ENCODE measurements at places on chromosomes 6 and 20.

GRCh38 chr20:58306421-58307261 lies 2.9 kb upstream of the RAB22A start:
- peak; percentile 51 for DNase-seq

GRCh38 chr6:90135667-90136066 lies 161.0 kb downstream of the BACH2 start:
- no peak for DNase-seq

- DNase-seq: no peak
These were observed 930.6 kb downstream of the KIF16B start for GRCh38 chr20:15642676-15643075.

DNA sequence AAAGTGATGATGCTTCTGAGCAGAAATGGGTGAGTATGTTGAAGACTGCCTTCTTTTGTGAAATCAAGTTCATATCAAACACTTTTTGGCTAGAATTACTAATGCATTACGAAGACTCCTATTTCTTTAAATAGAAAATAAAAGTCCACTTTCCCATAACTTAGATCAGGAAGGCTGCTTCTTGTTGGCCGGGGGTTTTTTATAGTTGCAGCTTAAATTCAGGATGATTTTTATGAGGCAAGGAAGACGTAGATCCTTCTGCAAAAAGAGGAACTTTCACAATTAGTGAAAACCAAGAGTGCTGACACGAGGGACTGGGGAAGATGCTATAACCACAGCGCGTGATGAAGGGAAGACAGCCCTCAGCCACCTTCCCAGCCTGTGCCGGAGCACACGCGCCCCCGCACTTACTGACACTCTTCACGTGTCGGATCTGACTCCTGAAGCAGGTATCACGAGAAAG lies 206.1 kb upstream of the PRDM1 start:
- peak; percentile 40 for DNase-seq

GRCh38 chr20:8891039-8891438 lies 177.8 kb upstream of the PLCB4 start:
- no peak for DNase-seq

DNA sequence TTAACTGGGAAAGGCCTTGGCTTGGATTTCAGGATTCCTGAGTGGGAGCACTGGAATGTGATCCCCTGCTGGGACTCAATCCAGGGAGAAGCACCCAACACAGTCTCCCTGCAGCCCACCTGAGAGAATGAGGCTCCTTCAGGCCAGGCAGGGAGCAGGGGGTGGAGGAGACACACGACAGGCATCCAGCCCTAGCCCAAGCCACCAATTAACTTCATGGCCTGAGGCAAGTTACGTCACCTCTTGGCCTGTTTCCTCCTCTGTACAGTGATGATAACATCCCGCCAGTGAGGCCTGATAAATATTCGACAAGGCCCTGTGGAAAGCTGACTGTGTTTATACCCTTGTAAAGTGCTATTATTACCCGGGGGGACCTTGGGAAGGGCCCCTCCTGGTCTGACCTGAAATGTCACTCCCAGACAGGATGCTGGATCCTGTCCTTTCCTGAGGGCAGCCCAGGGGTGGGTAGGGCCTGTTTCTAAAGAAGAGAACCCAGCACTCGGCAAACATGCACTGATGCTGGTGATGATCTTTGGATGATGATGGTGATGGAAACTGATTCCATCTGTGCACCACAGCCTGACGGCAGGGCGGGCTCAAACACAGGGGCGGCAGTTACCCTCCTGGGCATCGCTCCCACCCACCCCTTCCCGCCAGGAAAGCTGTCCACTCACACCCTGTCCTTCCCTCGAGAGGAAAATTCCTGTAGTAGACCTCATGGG lies 12.4 kb downstream of the FRS3 start:
- DNase-seq: no peak

GRCh38 chr20:33679758-33680485 lies 5.7 kb upstream of the NECAB3 start:
- DNase-seq: no peak

DNA sequence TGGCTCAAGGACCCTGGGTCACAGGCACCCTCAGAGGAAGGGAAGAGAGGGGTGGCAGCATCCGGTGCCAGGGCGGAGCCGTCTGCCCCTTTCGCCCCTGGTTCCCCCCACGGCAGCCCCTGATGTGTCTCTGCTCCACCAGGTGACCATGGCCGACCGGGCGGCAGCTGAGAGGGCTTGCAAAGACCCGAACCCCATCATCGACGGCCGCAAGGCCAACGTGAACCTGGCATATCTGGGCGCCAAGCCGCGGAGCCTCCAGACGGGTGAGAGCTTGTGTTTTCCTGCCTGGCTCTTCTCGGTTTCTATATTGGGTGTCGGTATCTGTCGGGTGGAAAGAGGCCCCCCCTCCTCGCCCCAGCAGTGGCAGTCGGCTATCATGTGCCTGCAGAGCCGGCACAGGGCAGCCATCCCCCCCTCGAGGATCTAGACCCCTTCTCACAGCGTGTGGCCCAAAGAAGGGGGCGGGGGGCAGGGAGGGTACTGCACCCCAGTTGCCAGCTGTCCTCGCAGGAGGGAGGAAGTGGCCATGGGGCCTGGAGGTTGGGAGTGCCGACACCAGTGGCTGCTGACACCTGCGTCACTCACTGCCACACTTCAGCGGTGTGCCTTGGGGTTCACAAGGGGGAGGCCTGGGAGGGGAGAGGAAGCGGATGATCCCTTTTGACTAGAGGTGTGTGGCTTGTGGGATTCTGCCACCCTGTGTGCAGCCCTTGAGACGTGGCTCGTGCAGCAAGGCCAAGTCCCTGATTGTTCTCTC lies 1.5 kb downstream of the RBM38 start:
- peak; percentile 68 for DNase-seq

DNA sequence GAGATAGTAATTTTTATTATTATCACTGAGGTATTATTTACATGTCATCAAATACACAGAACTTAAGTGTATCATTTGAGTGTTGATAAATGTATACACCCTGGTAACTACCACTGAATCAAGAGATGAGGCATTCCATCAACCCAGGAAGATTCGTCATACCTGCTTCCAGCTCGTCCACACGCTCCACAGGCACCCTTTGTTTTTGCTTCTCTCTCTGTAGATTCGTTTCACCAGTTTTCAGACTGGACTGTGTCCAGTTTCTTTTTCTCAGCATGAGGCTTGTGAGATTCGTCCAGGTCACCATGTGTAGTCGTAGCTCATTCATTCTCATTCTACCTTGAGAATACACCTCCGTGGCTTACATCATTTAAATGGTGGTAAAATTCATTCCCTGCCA lies 64.5 kb downstream of the BFSP1 start:
- no peak for DNase-seq

GRCh38 chr6:28817808-28818145 lies 106.0 kb downstream of the TRIM27 start:
- DNase-seq: no peak

DNA sequence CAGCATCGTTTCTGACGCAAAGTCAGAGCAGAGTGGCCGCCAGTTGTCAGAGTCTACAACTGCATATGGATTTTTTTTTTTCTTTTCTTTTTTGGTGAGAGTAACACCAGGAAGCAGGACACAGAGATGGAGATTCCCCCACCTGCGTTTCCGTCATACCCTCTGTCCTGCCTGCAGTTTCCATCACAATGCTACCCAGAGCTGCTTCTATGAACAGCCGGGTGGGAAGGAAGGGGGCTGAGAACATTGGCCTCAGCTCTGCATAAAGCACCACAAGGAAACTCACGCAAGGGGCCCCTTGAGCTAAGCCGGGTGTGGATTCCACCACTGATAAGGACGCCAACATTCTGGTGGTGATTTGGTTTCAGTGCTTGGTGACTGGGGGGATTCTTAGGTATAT lies 183.5 kb upstream of the AFDN start:
- no peak for DNase-seq

GRCh38 chr6:80605165-80605989 lies 498.9 kb downstream of the BCKDHB start:
- DNase-seq: no peak

- DNase-seq: no peak
These were observed 32.8 kb upstream of the SIRPB2 start for GRCh38 chr20:1524004-1524403.

DNA sequence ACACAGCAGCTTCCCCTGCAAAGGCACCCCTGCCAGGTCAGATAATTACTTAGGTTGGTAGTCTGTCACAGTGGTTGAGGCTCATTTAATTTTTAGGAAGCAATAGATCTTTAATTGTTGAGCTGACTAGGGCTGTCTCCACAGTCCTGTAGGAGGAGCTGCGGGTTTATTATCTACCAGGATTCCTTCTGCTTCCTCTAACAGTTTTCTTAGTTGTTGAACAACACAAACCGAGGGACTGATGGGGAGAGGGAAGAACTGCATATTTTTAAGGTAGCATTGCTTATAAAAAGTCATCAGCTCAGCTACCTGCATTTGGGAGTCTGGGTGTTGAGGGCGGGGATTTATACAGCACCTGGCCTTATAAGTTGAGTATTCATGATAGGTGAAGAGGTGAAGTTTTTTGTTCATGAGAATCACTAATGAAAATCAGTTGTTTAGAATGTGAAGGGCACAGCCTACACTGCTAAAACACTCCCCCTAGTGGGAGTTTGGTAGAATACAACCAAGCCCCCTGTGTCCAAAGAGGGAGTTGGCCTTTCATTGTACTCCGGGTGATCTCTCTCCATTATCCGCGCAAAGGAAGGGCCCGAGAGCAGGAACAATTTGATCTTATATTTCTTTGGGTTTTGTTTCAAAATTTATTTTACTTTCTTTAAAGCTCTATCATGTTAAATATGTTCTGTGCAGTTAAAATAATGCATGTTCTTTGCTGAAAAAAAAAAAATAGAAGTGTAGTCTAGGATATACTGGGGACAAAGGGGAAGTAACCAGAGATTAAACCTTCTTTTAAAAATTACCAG lies 69.6 kb downstream of the SSR1 start:
- no peak for DNase-seq

GRCh38 chr6:137315081-137315480 lies 95.9 kb upstream of the IFNGR1 start:
- DNase-seq: no peak

DNA sequence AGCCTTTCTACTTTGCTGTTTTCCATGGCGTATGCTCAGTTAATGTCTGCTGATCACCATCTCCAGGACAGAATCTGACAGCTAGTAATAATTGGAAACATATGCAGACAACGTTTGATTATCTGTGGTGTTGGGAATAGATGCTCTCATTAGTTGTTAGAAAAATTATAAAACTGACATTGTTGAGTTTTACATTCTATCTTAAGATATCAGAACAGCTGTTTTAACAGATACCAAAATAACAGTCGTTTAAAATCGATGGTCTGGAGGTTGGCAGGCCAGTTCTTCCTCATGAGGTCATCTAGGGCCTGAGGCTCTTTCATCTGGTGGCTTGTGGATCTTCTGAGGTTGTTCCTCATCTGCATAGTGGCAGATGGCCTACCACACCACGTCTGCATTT lies 137.6 kb downstream of the AIG1 start:
- DNase-seq: no peak

GRCh38 chr6:41777551-41778285 lies 2.0 kb downstream of the FRS3 start:
- no peak for DNase-seq

- no peak for DNase-seq
These were observed 1.7 kb upstream of the C6orf141 start for GRCh38 chr6:49548613-49549304.

DNA sequence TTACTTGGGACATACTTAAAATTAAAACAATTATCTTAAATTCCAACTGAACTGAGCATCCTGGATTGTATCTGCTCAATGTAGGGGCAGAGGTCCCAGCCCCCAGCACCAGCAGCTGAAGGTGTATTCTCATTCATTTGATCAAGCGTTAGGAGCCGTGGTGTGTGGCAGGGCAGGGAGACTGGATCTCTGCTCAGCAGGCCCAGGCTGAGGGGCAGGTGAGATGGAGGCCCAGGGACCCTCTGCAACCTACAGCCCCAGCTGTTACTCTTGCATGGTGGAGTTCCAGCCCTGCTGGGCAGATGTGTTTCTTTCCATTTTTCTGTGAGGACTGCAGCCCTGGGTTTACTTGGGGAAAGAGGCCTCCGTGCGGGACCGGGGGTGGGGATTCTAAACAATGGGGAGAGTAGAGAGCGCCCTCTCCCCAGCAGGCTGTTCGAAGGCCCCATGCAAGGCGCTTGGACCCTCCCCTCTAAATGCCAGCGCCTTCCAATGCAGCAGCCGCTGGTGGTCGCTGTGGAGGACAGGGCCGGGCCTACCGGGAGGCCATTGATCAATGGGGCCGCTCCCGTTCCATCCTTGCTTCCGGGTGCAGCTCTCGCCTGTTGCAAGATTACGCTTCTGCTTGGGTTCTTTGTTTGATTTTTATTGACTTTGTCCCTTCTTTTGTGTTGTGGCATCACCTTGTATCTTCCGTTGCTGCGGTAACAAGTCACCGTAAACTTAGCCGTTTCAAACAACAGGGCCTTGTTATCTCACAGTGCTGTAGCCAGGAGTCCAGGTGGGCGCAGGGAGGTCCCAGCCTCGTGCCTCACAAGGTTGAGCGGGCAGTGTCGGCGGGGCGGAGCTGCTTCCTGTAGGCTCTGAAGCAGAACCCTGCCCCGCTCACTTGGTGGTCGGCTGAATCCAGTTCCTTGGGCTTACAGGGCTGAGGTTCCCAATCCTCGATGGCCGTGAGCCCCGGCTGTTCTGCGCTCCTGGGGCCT lies 134.8 kb upstream of the PHACTR3 start:
- no peak for DNase-seq

- DNase-seq: no peak
These were observed 34.6 kb downstream of the C6orf52 start for GRCh38 chr6:10659699-10660348.

- DNase-seq: no peak
These were observed 44.9 kb upstream of the BCAS1 start for GRCh38 chr20:54115172-54115854.

DNA sequence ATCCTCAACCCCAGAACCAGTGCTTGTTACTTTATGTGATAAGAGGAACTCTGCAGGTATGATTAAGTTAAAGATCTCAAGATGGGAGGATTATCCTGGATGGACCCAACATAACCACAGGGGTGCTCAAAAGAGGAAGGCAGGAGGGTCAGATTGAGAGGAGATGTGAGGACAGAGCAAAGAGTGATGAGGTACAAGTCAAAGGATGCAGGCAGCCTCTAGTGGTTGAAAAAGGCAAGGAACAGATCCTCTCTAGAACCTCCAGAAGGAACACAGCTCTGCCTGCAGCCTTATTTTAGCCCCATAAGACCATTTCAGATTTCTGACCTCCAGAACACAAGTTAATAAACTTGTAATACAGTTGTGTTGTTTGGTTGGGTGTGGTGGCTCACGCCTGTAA lies 41.2 kb downstream of the PDSS2 start:
- DNase-seq: no peak

DNA sequence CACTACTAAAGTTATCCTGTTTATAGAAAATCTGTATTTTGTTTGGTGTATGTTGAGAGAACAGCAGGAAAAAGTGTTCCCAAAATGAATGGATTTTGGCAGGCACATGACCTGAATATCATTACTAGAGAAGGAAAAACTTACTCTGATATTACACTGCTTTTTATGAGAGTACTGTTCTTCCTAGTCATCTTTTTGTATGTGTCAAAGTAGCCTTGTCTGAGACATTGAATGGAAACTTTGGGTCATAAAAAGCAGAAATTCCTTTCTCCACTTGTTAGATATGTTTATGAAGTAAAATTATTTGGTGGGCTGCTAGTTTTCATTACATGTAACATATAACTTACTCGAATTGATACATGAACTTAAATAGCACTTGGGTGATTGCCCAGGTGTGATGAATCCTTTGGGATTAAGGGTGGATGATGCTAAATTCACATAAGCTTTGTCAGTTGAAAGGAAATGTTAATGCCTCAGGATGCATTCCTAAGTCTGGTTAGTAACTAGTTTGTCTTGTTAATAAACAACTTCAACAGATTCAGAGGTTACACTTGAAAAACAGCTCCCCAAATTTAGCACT lies 206.7 kb downstream of the CENPW start:
- DNase-seq: no peak

Data from stimulated activated CD4-positive, alpha-beta T cell treated with anti-CD3 and anti-CD28 coated beads, Interleukin-12 subunit alpha, Interleukin-12 subunit beta, amount 100 ng/mL, for 48 hours (primary cell).